Activated CD4-positive, alpha-beta memory T cell treated with anti-CD3 and anti-CD28 coated beads, Interleukin-2, amount 10 ng/mL, durations not matched to agents 7 days and 5 days (primary cell): ENCODE measurements at places on chromosomes 4 and X. TPM values are rescaled to one million over a fixed set of nuclear protein-coding genes. Genes with fewer than 3 reads are reported as not detected.

The CT45A5 gene
- 1.1 TPM for total RNA-seq

The KIT gene
- total RNA-seq: 0.65 TPM

The PCDH11X gene
- total RNA-seq: not detected

The PAGE1 gene
- not detected for total RNA-seq

The F11 gene
- total RNA-seq: not detected

The AADAT gene
- not detected for total RNA-seq

The CT45A3 gene
- not detected for total RNA-seq

The NHSL2 gene
- 7.9 TPM for total RNA-seq

The DMRTC1 gene
- total RNA-seq: not detected

The NLRP2B gene
- not detected for total RNA-seq

The APELA gene
- not detected for total RNA-seq

The MTNR1A gene
- total RNA-seq: not detected
